Prostate gland (tissue), 2 donors: ENCODE measurements at places on chromosomes 5 and 9. TPM values are rescaled to one million over a fixed set of nuclear protein-coding genes. Genes with fewer than 3 reads are reported as not detected.

Gene PAX5
- total RNA-seq: 0.05 TPM

Gene DAB2IP
- total RNA-seq: 83.2 TPM

Gene PLEKHG4B
- total RNA-seq: 14.4 TPM

- DNase-seq: no peak
- H3K27ac ChIP-seq: no peak overlapping the region
- no peak overlapping the region for H3K4me3 ChIP-seq
- no peaks in the 10 kb centered on the region for H3K4me1 ChIP-seq
- no peaks in the 10 kb centered on the region for H3K27me3 ChIP-seq
- H3K36me3 ChIP-seq: no peaks in the 10 kb centered on the region
Measured at GRCh38 chr9:2289263-2289662, 274.1 kb downstream of the SMARCA2 start.

DNA sequence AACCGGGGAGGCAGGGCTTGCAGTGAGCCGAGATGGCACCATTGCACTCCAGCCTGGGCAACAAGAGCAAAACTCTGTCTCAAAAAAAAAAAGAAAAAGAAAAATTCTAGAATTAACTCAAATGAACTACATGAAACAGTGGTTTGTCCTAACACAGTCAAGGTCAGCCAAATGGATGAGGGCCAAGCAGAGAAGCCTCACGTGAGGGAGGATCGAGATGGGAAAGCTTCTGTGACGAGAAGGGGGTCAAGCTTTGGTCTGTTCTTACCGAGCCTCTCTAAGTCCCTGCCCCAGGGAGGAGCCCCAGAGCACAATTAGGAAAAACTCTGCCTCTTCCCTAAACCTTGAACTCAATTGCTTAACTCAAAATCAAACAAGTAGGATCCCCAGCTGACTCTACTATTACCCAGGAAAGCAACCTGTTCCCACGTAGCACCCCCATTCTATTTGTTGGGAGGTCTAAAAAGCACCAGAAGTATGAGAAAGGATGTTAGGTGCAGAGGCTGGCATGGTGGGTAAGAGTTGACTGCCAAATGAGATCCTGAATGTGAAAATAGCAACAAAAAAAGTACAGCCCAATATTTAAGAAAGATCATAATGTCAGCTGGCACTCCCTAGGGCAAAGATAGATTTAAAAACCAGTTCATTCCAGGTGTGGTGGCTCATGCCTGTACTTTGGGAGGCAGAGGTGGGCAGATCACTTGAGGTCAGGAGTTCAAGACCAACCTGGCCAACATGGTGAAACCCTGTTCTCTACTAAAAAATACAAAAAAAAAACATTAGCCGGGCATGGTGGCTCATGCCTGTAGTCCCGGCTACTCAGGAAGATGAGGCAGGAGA, 7.2 kb downstream of the ALDH7A1 start:
- H3K36me3 ChIP-seq: no peaks in the 10 kb centered on the region
- no peak for DNase-seq
- no peak overlapping the region for H3K27ac ChIP-seq
- H3K4me3 ChIP-seq: no peak overlapping the region
- no peaks in the 10 kb centered on the region for H3K4me1 ChIP-seq

DNA sequence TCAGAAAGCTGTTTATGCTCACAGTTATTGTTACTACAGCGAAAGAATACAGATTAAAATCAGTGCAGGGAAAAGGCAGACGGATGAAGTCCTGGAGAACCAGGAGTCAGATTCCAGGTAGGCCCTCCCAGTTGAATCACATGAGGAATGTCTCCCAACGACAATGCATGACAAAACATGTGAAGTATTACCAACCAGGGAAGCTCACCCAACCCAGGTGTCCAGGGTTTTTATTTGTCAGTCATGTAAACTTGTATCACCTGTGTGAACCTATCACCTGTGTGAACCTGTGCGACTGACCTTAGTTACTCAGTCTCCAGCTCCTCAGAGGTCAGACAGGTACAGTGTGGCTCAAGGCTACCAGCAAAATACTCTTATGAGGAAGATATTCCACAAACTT, 63.9 kb downstream of the KIAA1958 start:
- no peak overlapping the region for H3K4me3 ChIP-seq
- H3K27me3 ChIP-seq: no peaks in the 10 kb centered on the region
- H3K4me1 ChIP-seq: no peaks in the 10 kb centered on the region
- no peak overlapping the region for H3K27ac ChIP-seq

DNA sequence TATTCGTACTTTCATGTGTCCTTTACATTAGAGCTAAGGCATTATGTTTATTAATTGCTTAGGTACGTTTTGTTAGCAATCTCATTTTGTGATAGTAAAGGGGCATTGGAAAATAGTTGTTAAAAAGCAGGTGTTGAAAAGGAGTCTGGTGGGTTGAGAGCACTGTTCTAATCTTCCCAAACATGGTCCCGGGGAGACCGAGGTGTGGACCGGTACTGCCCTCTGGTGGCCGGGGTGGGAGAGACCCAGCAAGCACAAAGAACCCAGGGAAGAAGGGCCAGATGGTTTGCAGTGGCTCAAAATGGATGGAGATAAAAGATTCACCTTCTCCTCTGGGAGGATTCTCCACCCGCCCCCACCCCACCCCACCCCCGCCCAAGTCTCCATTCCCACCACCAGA, 26.1 kb downstream of the IDNK start:
- H3K4me3 ChIP-seq: no peak overlapping the region
- H3K36me3 ChIP-seq: no peaks in the 10 kb centered on the region
- no peaks in the 10 kb centered on the region for H3K4me1 ChIP-seq
- no peak overlapping the region for H3K27ac ChIP-seq
- H3K27me3 ChIP-seq: no peaks in the 10 kb centered on the region

GRCh38 chr5:159833088-159833487, 83.2 kb upstream of the ADRA1B start:
- H3K4me3 ChIP-seq: no peak overlapping the region
- no peaks in the 10 kb centered on the region for H3K4me1 ChIP-seq
- H3K36me3 ChIP-seq: no peaks in the 10 kb centered on the region
- no peaks in the 10 kb centered on the region for H3K27me3 ChIP-seq
- no peak overlapping the region for H3K27ac ChIP-seq

DNA sequence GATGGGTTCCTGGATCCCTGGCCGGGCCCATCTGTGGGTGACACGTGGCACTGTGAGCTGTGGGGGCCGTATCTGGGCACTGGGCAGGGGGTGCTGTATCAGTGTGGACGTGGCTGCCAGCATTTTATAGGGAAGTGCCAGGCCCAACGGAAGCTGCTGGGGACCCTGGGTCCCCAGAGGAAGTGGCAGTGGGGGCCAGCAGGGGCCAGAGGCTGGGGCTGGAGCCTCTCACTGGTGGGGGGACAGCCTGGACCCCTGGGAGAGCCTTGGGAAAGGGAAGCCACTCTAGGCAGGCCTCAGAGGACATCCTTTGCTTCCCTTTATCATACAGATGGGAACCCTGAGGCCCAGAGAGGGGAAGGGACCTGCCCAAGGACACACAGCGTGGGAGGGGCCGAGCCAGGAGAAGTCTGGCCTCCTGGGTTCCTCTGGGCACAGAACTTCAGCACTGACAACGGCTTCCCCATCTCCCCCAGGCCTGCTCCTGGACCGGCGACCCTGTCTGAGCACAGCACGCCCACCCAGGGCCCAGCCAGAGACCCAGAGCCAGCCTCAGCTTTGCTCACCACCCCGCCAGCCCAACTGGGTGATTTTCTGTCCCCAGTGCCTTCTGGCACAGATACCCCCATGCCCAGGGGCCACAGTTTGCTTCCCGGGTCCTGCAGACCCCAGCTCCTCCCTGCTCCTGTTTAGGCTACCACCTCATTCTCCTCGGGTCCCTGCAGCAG, 15.5 kb upstream of the LAMC3 start:
- H3K27me3 ChIP-seq: no peaks in the 10 kb centered on the region
- H3K36me3 ChIP-seq: no peaks in the 10 kb centered on the region
- H3K27ac ChIP-seq: no peak overlapping the region

DNA sequence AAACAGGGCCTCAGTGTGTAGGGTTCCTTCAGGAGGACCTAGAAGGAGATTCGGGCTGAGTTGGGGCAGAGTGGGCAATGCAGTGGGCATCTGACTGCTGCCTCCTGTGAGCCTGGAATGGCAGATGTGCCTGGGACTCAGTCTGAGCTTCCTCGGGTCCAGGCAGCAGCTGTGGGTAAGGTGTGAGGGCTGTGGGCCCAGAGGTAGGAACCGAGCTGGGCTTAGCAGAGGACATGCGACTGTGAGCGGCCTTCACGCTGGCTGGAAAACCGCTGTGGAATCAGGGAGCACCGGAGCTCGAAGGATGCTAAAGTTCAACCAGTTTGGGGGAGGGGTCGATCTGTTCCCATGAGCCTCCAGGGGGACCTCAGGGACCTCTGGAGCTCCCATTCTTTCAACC, 137.0 kb downstream of the PAX5 start:
- DNase-seq: no peak
- no peaks in the 10 kb centered on the region for H3K36me3 ChIP-seq
- H3K4me3 ChIP-seq: no peak overlapping the region
- no peak overlapping the region for H3K27ac ChIP-seq

DNA sequence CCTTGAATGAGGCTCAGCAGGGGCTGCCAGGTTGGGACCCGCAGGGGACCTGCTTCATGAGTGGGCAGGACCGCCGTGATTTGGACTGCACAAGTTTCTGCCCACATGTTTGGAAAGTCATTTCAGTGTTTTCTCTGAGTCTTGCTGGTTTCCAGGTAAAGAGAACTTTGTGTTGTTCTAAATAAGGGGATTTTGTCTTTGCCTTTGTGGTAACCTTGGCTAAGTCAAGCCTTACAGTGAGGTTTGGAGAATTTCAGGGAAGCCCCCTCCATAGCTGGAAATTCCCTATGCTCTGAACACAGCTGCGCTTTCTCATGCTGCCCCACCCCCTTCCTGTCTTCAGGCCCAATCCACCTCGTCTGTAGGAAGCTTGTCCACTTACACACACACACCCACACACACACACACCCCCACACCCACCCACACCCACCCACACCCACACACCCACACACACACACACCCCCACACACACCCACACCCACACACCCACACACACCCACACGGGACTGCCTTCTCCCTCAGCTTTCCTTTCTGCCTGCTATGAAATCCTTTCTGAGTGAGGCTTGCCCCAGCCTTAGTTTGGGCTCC, 270.1 kb downstream of the HSPA4 start:
- H3K27ac ChIP-seq: no peak overlapping the region
- no peak overlapping the region for H3K4me3 ChIP-seq
- H3K36me3 ChIP-seq: no peaks in the 10 kb centered on the region
- H3K4me1 ChIP-seq: no peaks in the 10 kb centered on the region
- DNase-seq: no peak
